SJCRH30 (cell line): ENCODE measurements at places on chromosomes 4 and X.
A peak's percentile ranks its signal among the peaks of the same experiment; 100 is the strongest.

GRCh38 chr4:107153228-107153627 lies 117.1 kb upstream of the DKK2 start:
- no peak overlapping the region for H3K27ac ChIP-seq
- peak; percentile 5 for DNase-seq
- H3K27me3 ChIP-seq, result no peaks in the 10 kb centered on the region
- no peaks in the 10 kb centered on the region for H3K36me3 ChIP-seq
- no peak overlapping the region for H3K4me3 ChIP-seq
- H3K4me1 ChIP-seq, result 0 out of 2 replicates have a peak, but pooled peaks cover 2% of the 10 kb centered on the region

GRCh38 chr4:88981556-88981955 lies 75.4 kb downstream of the FAM13A start:
- DNase-seq, result no peak
- H3K4me1 ChIP-seq, result no peaks in the 10 kb centered on the region
- no peaks in the 10 kb centered on the region for H3K27me3 ChIP-seq

DNA sequence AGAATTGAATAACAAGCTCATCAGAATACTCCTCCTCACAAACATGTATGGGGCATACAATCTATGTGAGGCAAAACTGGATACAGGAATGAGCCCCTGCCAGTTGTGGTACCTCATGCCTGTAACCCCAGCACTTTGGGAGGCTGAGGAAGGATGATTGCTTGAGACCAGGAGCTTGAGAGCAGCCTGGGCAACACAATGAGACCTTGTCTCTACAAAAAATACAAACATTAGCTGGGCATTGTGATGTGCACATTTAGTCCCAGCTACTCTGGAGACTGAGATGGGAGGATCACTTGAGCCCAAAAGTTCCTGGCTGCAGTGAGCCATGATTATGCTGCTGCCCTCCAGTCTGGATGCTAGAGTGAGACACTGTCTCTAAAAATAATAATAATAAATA lies 611.0 kb downstream of the NLGN4X start:
- no peak overlapping the region for H3K4me3 ChIP-seq
- no peaks in the 10 kb centered on the region for H3K4me1 ChIP-seq
- no peak overlapping the region for H3K27ac ChIP-seq
- no peak for DNase-seq

DNA sequence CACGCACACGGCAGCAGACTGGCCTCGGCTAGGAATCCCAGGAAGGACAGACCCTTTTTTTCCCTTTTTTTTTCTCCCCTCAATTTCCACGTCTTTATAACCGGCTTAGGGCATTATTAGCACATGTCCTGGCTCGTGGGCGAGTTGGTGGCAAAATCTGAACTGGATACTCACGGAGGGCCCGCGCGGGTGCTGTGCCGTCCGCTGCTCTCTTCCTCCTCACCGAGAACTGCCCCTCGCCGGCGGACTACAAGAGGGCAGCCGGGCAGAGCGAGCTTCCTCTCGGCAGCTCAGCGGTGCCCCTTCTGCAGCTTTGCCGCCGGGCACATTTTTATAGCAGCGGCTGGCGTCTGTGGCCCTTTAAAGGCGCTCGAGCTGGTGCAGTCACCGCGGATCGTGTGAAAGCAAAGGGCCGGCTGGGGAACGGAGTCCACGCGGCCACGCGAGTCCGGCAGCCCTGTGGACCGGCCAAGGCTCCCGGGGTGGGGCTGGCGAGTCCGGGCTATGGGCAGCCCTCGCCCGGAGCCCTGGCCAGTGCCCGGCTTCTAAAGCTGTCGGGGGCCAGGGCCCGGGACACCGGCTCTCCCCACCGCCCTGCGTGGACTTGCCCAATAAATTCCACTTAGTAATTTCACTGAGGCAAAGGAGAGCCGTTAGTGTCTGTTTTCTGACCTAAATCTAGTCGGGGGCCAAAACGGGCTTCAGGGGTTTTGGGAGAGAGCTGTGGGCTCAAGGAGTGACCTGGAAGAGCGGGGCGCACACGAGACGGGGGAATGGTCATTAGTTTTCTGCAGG lies 1.3 kb upstream of the CITED1 start:
- no peaks in the 10 kb centered on the region for H3K36me3 ChIP-seq
- peak overlapping the region; percentile 80 for H3K4me3 ChIP-seq
- peak; percentile 78 for DNase-seq

- no peak overlapping the region for H3K4me3 ChIP-seq
- no peak overlapping the region for H3K27ac ChIP-seq
- no peak for DNase-seq
- peaks cover 58% of the 10 kb centered on the region for H3K4me1 ChIP-seq
Measured at GRCh38 chrX:134738986-134739740, 80.9 kb upstream of the PLAC1 start.

- H3K27ac ChIP-seq, result no peak overlapping the region
- no peaks in the 10 kb centered on the region for H3K4me1 ChIP-seq
- no peaks in the 10 kb centered on the region for H3K27me3 ChIP-seq
- DNase-seq, result peak; percentile 0
Measured at GRCh38 chrX:94908171-94908570, 1234.2 kb downstream of the FAM133A start.

- H3K27me3 ChIP-seq, result no peaks in the 10 kb centered on the region
- H3K36me3 ChIP-seq, result no peaks in the 10 kb centered on the region
- no peak overlapping the region for H3K4me3 ChIP-seq
Measured at GRCh38 chr4:113052379-113052951, 3.0 kb downstream of the ANK2 start.

GRCh38 chr4:54678826-54679225 lies 21.1 kb downstream of the KIT start:
- H3K27me3 ChIP-seq, result no peaks in the 10 kb centered on the region; the same call in 1 of the 2 replicates
- no peaks in the 10 kb centered on the region for H3K36me3 ChIP-seq
- no peaks in the 10 kb centered on the region for H3K4me1 ChIP-seq

GRCh38 chr4:153594210-153594609 lies 89.9 kb upstream of the TLR2 start:
- no peaks in the 10 kb centered on the region for H3K4me1 ChIP-seq
- no peaks in the 10 kb centered on the region for H3K27me3 ChIP-seq
- peaks cover 74% of the 10 kb centered on the region for H3K36me3 ChIP-seq
- no peak overlapping the region for H3K4me3 ChIP-seq

DNA sequence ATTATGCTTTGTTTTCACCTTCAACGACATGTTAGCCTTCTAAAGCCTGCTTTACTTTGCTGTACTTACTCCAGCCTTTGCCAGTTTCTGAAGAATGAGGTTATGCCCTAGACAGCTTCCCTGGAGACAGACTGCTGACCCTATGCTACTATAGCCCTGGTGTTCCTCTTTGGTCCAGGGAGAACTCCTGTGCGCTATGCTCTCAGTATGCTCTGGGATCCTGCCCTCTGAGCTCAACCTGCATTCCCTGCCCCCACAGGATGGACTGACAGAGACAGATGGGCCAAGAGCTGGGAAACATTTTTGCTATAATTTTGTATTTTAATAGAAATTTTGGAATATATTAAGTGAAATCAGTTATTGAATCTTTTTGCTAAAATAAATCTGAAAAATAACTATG lies 425.9 kb downstream of the TMA16 start:
- peak; percentile 1 for DNase-seq
- no peaks in the 10 kb centered on the region for H3K27me3 ChIP-seq
- H3K4me3 ChIP-seq, result no peak overlapping the region
- no peak overlapping the region for H3K27ac ChIP-seq

DNA sequence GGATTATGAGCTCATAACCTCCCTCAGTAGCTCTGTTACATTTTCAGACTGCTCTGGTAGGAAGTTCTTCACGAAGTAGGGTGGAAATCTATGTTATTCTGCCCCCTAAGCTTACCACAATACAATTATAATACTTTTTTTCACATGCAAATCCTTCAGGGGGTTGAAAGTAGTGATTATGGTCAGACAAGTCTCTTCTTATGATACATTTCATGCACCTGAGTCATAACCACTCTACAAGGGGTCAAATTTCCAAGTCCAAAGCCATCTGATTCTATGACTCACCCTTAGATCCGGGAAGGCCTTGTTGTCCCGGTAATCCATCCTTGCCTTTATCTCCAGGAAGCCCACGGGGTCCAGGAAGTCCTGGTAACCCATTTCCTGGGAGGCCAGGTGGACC lies 95.2 kb downstream of the ATG4A start:
- H3K36me3 ChIP-seq, result no peaks in the 10 kb centered on the region
- H3K4me3 ChIP-seq, result no peak overlapping the region
- H3K27ac ChIP-seq, result no peak overlapping the region
- H3K4me1 ChIP-seq, result no peaks in the 10 kb centered on the region
- peak; percentile 30 for DNase-seq
- no peaks in the 10 kb centered on the region for H3K27me3 ChIP-seq

DNA sequence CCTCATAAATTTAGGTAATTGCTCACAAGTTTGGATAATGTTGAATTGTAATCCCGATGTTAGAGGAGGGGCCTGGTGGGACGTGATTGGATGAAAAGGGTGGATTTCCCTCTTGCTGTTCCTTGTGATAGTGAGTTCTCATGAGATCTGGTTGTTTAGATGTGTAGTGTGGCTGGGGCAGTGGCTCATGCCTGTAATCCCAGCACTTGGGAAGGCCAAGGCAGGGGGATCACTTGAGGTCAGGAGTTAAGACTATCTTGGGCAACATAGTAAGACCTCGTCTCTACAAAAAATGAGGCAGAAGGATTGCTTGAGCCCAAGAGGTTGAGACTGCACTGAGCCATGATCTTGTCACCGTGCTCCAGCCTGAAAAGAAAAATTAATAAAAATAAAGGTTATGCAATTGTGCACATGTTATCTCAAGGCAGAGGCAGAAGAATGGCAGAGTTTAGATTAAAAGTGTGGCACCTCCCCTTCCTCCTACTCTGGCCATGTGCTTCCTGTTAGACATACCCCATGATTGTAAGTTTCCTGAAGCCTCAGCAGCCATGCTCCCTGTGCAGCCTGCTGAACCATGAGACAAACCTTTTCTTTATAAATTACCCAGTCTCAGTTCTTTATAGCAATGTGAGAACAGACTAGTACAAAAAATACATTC lies 36.5 kb downstream of the ERVMER34-1 start:
- no peak for DNase-seq
- H3K27ac ChIP-seq, result no peak overlapping the region
- 0 out of 2 replicates have a peak, but pooled peaks cover 5% of the 10 kb centered on the region for H3K4me1 ChIP-seq

DNA sequence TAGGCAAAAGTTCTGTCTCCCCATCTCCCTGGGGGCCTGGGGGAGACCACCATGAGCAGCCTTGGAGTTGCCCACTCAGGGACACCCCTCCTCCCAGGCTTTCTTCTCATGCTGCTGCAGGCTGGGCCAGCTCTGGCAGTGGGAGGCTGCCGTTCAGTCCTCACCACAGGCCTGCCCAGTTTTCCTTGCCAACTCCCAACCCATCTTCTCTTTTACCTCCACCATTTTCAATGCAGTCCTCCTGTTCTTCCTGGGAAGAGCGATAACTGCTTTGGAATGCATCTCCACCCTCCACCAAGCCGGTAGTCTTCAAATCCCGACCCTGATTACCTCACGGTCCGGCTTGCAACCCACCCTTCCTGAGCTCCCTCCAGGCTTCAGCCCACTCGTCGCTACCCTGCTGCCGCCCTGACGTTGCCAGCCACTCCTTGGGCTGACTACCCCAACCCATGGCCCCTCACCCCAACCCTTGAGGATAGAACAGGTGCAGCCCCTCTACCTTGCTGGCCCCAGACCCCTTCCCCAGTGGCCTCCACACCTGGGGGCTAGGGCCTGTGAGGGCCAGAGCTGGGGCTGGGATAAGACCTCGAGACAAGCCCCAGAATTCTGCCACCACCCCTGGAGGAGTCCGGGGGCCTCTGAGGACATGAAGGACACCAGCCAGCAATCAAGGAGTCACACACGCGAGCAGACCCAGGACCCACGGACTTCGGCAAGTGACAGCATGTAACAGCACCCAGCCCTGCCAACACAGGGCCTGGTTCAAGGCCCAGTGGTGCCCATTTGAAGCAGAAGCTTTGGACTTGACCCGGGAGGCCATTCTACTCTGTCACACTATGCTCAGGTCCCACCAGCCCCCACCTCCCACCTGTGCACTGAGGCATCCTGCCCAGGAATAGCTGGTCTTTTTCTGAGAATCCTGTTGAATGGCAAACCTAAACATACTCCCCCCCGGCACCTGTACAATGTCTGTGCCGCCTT lies 9.2 kb downstream of the WDR1 start:
- peaks cover 38% of the 10 kb centered on the region for H3K36me3 ChIP-seq
- peaks cover 19% of the 10 kb centered on the region for H3K4me1 ChIP-seq
- no peaks in the 10 kb centered on the region for H3K27me3 ChIP-seq
- no peak overlapping the region for H3K4me3 ChIP-seq

DNA sequence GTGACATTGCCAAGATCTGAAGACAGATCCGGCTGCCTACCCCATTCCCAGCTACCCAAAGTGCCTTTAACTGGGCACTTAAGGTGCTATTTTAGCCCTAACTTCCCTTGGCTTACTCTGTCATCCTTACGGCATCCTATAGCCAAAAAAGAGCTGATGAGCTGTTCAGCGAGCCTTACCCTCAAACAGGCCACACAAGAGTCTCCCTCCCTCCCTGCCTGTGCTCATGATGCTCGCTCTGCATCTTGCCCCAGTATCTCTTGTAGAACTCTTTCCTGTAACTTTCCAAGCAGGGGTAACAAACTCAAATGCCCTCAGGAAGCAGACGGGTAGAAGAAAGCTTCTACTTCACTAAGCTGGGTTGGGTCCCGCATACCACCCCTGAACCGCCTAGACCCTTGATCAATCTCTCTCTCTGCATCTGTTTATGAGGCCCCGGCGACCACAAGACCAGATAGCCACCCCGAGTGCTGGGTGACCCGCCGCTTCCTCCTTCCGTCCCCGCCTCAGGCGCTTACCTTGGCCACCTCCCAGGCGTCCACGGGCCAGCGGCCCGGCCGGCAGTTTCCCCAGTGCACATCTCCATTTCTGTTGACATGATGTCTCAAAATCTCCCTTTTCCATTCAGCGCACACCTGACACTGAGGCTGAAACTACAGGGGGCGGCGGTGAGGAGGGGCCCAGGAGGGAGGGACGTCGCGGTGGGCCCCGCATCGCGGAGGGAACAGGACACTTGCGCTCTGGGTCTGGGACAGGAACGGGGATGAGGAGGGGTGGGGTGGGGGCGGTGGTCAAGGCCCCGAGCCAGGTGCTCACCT lies 663 bp downstream of the CXorf38 start:
- H3K4me3 ChIP-seq, result peak overlapping the region; percentile 71
- no peaks in the 10 kb centered on the region for H3K27me3 ChIP-seq
- H3K36me3 ChIP-seq, result no peaks in the 10 kb centered on the region
- H3K4me1 ChIP-seq, result peaks cover 4% of the 10 kb centered on the region; the same call in 1 of the 2 replicates
- peak overlapping the region; percentile 23 for H3K27ac ChIP-seq

DNA sequence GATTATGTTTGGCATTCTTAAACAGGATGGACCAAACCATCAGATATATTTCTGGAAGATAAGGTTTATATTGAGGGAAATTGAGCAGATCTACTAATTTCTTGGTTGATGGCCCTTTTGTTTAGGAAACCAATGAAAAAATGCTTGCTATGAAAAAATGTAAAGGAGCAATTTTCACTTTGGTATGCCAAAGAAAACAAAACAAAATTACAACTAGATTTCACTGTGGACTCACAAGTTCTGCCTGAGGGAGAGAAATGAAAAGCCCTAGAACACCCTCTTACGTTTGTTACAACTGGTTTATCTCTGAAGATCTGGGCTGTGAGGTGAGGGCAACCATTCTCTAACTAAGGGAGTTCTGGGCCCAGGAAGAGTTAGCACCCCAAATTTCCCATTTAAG lies 122.5 kb upstream of the IL15 start:
- no peak overlapping the region for H3K4me3 ChIP-seq
- DNase-seq, result no peak
- no peaks in the 10 kb centered on the region for H3K36me3 ChIP-seq
- no peaks in the 10 kb centered on the region for H3K27me3 ChIP-seq
- H3K4me1 ChIP-seq, result no peaks in the 10 kb centered on the region
